ENCODE measurements at places on chromosomes 2 and 18. TPM values are rescaled to one million over a fixed set of nuclear protein-coding genes. Genes with fewer than 3 reads are reported as not detected.

DNA sequence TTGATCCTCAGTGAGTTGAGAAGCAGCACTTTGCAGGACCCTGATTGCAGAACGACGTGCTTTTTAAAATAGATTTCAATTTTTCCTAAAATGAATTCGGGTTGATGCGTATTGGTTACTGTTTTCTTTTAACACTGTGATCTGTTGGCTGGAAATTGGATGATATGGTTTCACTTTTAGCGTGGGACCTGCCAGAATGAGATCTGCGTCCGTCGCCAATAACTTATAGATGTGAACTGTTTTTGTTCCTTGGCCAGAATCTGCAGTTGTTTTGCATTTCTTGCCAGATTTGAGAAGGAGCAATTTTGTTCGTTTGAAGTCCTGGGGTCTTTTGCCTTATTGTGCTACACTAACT is 703 bp downstream of the UGGT1 start:
- H3K4me1 ChIP-seq = peaks cover 41% of the 10 kb centered on the region
- peak overlapping the region; percentile 88 for H3K4me3 ChIP-seq
- H3K36me3 ChIP-seq = peaks cover 16% of the 10 kb centered on the region
- H3K27me3 ChIP-seq = no peaks in the 10 kb centered on the region
- H3K27ac ChIP-seq = peak overlapping the region; percentile 93

- H3K4me3 ChIP-seq = no peak overlapping the region
- no peaks in the 10 kb centered on the region for H3K4me1 ChIP-seq
Observed at GRCh38 chr2:10278029-10278762, 24.5 kb upstream of the HPCAL1 start.

DNA sequence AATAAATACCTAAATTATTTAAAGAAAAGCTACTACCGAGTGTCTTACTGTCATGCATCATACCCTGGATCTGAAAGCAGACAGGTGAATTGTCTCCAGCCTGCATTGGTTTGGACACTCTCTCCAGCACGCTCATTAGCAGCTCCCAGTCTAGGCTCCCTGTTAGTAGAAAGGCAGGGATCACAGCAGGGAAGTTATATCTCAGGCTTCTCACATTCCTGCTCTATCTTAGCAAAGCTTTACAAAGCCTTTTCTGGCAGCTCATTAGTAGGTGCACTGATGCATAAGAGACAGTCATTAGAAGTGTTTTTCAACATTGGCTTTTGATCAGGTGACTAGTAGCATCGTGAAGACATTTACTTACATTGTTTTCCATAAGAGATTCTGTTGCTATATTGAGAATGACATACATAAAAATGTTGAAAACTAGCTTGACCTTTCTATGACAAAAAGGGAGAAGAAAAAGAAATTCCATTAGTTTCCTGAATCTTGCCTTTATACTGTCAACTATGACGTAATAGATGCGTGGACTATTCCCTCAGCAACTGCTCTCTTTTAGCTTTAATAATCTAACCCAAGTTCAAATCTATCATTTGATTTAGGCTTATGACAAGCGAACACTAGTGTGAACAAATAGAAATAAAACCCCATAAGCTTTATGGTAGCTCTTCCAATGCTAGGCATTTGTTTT is 408.7 kb upstream of the KCNH7 start:
- DNase-seq = no peak
- no peaks in the 10 kb centered on the region for H3K4me1 ChIP-seq
- H3K36me3 ChIP-seq = no peaks in the 10 kb centered on the region

GRCh38 chr2:56192664-56193305 is 9.0 kb downstream of the CCDC85A start:
- no peaks in the 10 kb centered on the region for H3K36me3 ChIP-seq
- no peak overlapping the region for H3K4me3 ChIP-seq
- H3K4me1 ChIP-seq = no peaks in the 10 kb centered on the region

DNA sequence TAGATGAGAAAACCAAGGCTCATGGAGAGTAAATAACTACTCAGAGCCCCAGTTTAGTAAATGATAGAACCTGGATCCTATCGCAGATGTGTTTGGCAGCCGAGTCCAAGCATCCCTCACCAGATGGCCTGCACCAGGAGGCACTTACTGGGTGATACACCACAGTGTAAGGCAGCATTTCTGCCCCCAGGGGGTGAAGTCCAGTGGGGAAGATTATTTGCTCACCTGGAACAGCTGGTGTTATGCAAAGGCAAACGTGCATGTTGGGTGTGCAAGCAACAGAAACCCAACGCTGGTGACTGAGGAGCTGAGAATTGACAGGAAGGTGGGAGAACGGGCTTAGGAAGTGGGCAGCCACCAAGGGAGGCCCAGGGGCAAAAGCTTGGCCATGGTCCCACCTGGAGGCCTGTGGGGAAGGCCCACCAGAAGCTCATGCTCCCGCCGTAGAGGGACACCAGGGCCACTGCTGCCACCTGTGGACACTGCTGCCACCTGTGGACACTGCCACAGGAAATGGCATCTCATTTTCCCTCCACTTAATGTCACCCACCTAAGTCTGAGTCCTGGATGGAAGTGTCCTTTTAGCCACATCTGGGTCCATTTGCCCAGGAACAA is 100.6 kb downstream of the TFCP2L1 start:
- no peaks in the 10 kb centered on the region for H3K36me3 ChIP-seq
- H3K4me1 ChIP-seq = no peaks in the 10 kb centered on the region
- no peaks in the 10 kb centered on the region for H3K27me3 ChIP-seq
- DNase-seq = no peak
- no peak overlapping the region for H3K4me3 ChIP-seq
- H3K27ac ChIP-seq = no peak overlapping the region

DNA sequence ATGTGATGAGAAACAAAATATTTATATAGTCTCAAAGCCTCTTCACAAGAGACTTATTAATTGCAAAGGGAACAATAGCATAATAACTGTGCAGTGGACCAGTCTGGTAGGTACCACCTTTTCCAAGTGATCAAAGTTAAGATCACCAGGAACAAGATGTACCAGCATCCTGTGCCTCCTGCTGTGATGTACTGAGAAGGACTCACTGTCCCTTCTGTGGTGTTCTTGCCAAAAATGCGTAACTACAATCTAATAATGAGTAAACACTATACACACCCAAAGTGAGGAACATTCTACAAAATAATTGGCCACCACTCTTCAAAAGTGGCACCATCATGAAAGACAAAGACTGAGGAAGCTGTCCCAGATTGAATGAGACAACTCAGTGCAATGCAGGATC is 14.5 kb downstream of the GNLY start:
- DNase-seq = no peak
- H3K4me1 ChIP-seq = peaks cover 36% of the 10 kb centered on the region
- no peaks in the 10 kb centered on the region for H3K36me3 ChIP-seq
- no peak overlapping the region for H3K27ac ChIP-seq
- no peak overlapping the region for H3K4me3 ChIP-seq
- H3K27me3 ChIP-seq = peaks cover 4% of the 10 kb centered on the region

DNA sequence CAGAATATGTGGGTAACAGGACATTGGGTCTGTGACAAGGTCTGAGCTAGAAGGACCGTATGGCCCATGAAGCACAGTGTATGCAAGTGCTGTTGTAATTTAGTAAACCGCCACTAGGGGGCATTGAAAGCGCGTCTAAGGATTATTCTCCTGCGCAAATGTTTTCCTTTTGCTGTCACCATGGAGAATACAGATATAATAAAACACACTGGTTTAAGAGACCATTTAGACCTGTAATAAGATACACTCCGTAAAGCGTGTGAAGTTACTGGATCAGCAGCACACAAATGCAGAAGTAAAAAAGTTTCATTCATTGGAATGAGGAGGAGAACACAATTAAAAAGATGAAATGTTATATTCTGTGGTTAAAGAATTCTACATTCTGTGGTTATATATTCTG is 272.4 kb downstream of the AGAP1 start:
- DNase-seq = no peak
- peaks cover 2% of the 10 kb centered on the region for H3K4me1 ChIP-seq
- no peaks in the 10 kb centered on the region for H3K36me3 ChIP-seq
- no peak overlapping the region for H3K27ac ChIP-seq
- peaks cover 3% of the 10 kb centered on the region for H3K27me3 ChIP-seq

The BMPR2 gene
- 16.8 TPM for total RNA-seq

The PLEK gene
- total RNA-seq = 138 TPM

GRCh38 chr18:67475673-67476072 is 40.8 kb downstream of the DSEL start:
- no peaks in the 10 kb centered on the region for H3K27me3 ChIP-seq
- H3K36me3 ChIP-seq = no peaks in the 10 kb centered on the region
- H3K27ac ChIP-seq = no peak overlapping the region
- H3K4me3 ChIP-seq = no peak overlapping the region
- DNase-seq = no peak

DNA sequence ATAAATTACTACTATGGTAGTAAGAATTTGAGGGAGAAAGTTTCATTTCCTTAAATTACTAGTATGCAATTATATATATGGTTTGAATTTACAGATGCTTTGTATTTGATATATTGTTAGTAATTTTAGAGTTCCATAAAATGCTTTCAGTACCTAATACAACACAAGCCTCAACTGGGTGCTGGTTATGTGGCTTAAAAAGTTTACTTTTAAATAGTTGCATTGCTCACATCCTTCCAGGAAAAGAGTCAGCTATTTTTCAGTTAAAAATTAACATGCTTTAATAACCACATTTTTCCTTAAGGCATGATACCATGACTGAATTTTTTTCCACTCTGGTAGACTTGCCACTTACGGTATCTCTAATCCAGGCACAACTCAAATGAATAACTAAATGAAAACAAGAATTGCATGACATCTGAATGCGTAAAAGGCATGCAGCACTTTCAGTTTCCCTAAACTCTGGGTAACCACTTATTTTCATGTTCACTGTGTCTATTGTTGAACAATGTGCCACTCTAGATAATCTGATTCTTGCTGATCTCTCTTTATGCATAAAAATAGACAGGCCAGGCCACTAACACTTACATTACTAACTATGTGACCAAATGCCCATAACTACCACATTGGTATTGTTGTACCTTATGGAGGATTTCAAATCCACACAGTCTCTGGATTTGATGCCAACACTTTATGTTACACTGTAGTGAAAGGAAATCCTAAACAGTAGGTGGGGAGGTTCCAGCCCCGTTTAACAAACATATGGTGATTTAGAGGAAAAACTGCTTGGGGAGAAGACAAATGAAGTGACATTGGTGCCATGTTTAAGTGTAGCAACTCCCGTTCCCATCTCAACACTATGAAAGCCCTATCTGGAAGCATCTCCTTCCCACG is 35.5 kb upstream of the SLC35F5 start:
- DNase-seq = no peak
- H3K4me3 ChIP-seq = peak overlapping the region; percentile 36
- H3K4me1 ChIP-seq = peaks cover 28% of the 10 kb centered on the region
- no peaks in the 10 kb centered on the region for H3K36me3 ChIP-seq

DNA sequence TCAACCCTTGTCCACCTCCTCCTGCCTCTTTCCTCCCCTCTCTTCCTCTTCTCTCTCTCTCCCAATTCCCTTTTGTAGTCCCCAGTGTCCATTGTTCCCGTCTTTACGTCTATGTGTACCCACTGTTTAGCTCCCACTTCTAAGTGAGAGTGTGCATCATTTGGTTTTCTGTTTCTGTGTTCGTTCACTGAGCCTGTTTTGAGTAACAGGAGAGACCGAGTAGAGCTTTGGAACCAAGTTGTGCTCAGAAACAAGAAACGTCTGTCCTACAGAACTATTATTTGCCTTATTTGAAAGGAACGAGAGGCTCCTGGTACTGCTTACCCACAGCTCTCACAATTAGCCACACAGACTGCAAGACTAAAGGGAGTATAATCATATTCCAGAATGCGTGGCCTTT is 50.1 kb upstream of the MAPRE2 start:
- no peak for DNase-seq
- peaks cover 2% of the 10 kb centered on the region for H3K4me1 ChIP-seq
- H3K4me3 ChIP-seq = no peak overlapping the region
- H3K36me3 ChIP-seq = no peaks in the 10 kb centered on the region
- peaks cover 7% of the 10 kb centered on the region for H3K27me3 ChIP-seq
- no peak overlapping the region for H3K27ac ChIP-seq

The RNF152 gene
- 0.02 TPM for total RNA-seq

The SLC4A3 gene
- total RNA-seq = not detected

The TNFAIP6 gene
- 0.29 TPM for total RNA-seq

GRCh38 chr2:224786848-224787247 is 70.7 kb upstream of the CCDC195 start:
- H3K27me3 ChIP-seq = no peaks in the 10 kb centered on the region
- no peak for DNase-seq
- H3K27ac ChIP-seq = no peak overlapping the region

The FAM124B gene
- total RNA-seq = not detected
